ENCODE measurements at places on chromosomes 1 and 21.

GRCh38 chr1:43238085-43238484 lies 31.7 kb upstream of the TMEM125 start:
- no peak for DNase-seq

- DNase-seq: no peak
Measured at GRCh38 chr1:63747445-63747844, 26.4 kb upstream of the ROR1 start.

GRCh38 chr1:219523411-219523810 lies 89.5 kb downstream of the ZC3H11B start:
- no peak for DNase-seq

GRCh38 chr1:216765346-216766300 lies 42.4 kb upstream of the ESRRG start:
- no peak for DNase-seq

GRCh38 chr1:66305927-66306326 lies 228.0 kb upstream of the SGIP1 start:
- DNase-seq: no peak

DNA sequence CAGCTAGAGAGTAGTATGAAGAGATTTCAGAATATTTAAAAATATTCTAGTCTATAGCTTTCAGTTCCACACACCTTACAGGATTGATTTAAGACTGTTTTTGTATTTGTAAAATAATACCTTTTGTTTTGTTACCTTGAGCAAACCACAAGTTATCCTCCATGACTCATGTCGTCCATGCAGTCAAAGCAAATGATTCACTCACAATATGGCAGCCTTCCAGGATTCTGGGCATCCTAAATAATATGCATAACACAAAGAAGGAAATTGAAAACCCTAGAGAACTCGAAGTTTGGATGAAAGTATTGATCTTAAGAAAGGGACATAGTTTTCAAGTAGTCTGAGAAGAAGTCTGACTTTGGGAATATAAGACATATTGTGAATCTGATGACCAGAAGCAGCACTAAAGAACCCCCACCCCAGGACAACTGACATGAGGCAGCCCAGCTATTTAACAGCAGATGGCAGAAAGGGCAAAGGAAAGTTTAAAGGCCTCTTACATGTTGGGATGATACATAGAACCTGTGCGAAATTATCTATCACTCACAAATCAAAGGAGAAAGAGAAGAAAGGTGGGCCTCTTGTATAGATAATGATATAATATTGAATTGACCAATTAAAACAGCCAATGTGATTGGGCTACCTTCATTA lies 857.9 kb downstream of the BRINP3 start:
- DNase-seq: no peak

GRCh38 chr1:29247571-29248273 lies 11.4 kb downstream of the PTPRU start:
- DNase-seq: no peak

DNA sequence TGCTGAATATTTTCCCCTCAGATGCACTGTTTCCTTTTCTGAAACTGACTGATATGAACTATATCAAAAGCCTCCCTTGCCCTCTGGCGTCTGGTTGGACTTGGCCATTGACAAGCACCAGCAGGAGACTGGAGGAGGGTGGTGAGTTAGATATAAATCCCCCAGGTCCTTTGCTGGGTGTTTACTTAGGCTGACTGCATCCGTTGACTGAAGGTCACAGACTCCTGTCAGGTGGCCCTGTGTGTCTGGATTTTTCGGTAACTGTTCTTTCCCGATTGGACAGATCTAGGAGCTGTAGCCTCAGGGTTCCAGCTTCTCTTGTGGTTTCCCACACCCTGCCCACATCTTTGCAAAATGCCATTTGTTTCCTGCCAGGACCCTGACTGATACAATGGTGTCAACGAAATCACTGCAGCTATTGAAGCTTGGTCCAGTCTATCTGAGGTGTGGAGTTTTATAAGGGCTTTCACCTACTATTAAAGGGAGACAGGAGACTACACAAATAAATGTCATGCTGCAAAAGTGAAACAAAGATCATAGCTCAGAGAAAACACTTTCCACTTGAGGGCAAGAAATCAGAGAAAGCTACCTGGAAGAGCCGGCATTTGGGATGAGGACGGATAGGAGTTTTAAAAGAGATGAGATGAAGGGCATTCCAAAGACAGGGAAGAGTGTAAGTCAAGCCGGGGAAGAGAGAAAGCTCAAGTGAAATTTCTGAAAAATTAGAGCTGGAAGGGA lies 1.5 kb upstream of the MAGI3 start:
- no peak for DNase-seq

DNA sequence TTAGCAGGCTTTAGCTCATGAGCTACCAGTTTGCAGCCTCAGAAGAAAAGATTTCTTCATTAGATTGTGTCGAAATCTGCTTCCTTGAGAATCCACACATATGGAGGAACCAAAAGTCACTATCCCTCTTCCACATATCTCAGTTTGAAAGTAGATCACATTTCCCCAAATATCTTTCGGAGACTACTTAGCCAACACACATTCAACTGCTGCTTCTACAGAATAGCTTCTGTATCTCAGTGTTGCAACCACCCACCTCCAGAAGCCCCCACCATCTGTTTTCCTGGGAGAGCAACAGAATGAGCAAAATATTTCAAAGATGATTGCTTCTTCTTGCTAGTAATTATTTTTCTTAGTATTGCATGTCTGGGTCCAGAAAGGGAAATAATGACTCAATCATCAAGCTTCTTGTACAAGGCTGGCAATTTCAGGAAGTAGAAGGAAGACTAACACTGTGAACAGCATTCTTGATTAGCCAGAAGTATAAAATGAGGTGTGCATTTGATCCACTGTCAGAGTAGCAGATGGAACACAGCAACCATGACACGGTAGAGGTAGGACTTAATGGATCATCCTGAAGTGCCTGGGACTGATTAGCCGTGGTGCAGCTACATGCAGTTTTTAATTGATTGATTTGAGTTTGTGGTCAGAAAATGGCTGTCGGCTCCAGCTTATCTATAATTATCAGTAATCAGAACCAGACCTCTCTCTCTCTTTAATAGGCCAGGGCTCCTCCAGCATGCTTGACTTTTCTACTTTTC lies 24.9 kb downstream of the ZC3H11B start:
- no peak for DNase-seq

Measured in activated T-helper 1 cell treated with Interleukin-2 at 50 U/mL for 16 hours (primary cell).